ENCODE measurements at places on chromosomes 11 and 22. TPM values are rescaled to one million over a fixed set of nuclear protein-coding genes. Genes with fewer than 3 reads are reported as not detected.
A peak's percentile ranks its signal among the peaks of the same experiment; 100 is the strongest.

DNA sequence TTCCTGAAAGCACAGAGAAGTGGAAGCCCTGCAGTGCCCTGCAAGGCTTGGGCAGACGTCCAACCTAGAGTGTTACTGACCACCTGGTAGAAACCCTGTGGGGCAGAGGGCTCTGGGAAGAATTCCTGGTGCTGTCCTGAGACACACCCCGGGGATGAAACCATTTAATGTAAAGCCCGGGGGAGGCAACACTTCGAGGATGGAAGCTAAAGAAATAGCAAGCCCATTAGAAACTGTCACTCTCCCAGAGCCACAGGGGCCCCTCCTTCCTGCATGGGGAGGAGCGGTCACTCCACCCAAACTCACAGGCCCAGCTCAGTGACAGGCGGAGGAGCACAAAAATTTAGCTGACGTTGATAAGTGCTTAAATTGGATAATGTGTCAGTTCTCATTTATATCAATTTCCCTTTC lies 57.6 kb downstream of the NRXN2 start:
- H3K4me3 ChIP-seq, result no peak overlapping the region
- no peak overlapping the region for H3K27ac ChIP-seq
- peaks cover 15% of the 10 kb centered on the region for H3K27me3 ChIP-seq
- H3K4me1 ChIP-seq, result no peaks in the 10 kb centered on the region

GRCh38 chr11:120244476-120245365 lies 4.8 kb downstream of the POU2F3 start:
- no peak overlapping the region for H3K27ac ChIP-seq
- H3K4me1 ChIP-seq, result peaks cover 15% of the 10 kb centered on the region
- H3K27me3 ChIP-seq, result peaks cover 11% of the 10 kb centered on the region
- no peak overlapping the region for H3K4me3 ChIP-seq

The CD82 gene
- total RNA-seq, result 46.0 TPM

GRCh38 chr11:36016263-36016662 lies 72.4 kb downstream of the LDLRAD3 start:
- no peak overlapping the region for H3K27ac ChIP-seq
- no peak for DNase-seq
- no peak overlapping the region for H3K4me3 ChIP-seq
- peaks cover 4% of the 10 kb centered on the region for H3K4me1 ChIP-seq
- no peaks in the 10 kb centered on the region for H3K27me3 ChIP-seq
- H3K36me3 ChIP-seq, result no peaks in the 10 kb centered on the region

The HORMAD2 gene
- total RNA-seq, result not detected

The BIRC3 gene
- total RNA-seq, result 4.8 TPM

DNA sequence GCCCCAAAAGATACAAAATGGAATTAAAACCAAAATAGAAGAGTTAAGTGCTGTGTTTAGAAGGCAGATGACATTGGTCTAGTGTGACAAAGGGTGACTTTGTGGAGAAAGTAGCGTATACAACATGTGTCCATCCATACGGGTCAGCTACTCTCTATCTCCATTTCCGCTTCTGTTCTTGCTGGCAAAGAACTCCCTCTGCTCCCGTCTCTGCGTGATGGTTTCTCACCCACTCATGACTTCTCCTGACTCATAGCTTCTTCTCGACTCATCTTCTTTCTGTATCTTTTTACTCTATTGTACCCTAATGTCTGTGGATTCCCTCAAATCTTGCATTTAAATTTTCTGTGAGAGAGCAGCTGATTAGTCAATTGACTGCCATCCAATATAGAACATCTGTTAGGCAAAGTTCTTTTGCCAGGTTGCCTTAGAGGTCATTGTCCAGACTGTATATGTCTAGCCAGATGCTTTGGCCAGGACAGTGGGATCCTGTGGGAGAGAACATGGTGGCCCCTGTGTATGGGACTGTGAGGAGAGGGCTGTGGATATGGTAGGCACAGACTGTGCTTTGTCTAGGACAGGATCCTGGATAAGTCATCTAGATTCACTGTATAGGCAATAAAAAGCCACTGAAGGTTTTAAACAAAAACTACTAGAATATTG lies 28.4 kb downstream of the MMP13 start:
- no peak for DNase-seq
- no peak overlapping the region for H3K4me3 ChIP-seq
- no peaks in the 10 kb centered on the region for H3K36me3 ChIP-seq
- no peaks in the 10 kb centered on the region for H3K4me1 ChIP-seq
- 0 out of 2 replicates have a peak, but pooled peaks cover 4% of the 10 kb centered on the region for H3K27me3 ChIP-seq

The GGT5 gene
- not detected for total RNA-seq

DNA sequence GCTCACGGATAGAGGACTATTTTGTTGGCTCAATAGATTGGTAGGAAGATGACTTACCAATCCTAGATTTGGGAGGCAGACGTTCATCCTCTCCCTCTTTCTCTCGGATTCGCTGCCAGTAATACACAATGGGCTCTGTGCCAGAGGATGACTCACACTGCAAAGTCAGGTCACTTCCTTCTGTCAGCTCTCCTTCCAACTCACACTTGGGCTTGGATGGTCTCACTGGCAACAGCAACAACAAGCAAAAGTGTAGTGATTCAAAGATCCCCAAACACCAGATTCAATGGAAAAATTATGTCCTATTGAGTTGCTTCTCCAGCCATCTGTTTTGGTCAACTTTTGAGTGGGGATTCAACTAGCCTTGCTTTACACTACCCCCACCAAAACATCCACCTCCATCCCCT lies 21.7 kb upstream of the HSPA8 start:
- peak overlapping the region; percentile 38 for H3K27ac ChIP-seq
- peak; percentile 95 for DNase-seq
- H3K4me1 ChIP-seq, result peaks cover 22% of the 10 kb centered on the region
- H3K27me3 ChIP-seq, result no peaks in the 10 kb centered on the region
- no peak overlapping the region for H3K4me3 ChIP-seq

DNA sequence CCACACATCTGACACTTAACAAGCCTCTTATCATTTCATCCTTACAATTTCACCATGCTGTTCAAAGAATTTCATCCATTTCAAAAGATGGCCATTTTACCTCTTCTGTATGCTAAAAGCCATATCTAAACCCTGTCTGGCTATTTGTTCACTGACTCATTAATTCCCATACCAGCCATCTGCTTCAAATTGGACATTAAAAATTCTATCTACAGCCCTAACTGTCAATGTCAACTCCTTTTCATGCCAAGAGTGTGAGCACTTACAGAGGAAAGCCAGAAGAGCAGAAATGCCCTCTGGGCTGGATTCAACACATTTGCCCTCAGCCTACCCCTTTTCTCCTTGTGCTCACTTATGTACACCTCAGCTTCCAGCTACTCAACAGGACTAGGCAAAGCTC lies 59.2 kb downstream of the SYTL2 start:
- H3K36me3 ChIP-seq, result no peaks in the 10 kb centered on the region
- no peaks in the 10 kb centered on the region for H3K27me3 ChIP-seq

DNA sequence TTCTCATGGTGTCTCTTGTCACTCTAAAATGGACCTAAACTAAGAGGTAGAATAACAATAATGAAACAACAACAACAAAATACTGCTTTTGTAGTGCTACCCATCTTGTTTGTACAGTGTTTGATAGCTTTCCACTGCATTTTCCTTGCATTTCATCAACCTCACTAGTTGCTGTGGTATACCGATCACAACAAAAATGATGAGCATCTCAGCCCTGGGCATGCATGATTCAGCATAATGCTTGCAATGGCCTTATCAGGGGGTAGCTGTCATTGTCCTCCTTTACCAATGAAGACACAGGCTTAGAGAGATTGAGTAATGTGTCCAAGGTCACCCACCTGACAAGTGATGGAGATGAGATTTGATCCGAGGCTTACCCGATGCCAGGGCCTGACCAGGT lies 682.5 kb downstream of the NTM start:
- H3K4me1 ChIP-seq, result no peaks in the 10 kb centered on the region
- no peaks in the 10 kb centered on the region for H3K36me3 ChIP-seq
- no peak for DNase-seq
- no peak overlapping the region for H3K27ac ChIP-seq

DNA sequence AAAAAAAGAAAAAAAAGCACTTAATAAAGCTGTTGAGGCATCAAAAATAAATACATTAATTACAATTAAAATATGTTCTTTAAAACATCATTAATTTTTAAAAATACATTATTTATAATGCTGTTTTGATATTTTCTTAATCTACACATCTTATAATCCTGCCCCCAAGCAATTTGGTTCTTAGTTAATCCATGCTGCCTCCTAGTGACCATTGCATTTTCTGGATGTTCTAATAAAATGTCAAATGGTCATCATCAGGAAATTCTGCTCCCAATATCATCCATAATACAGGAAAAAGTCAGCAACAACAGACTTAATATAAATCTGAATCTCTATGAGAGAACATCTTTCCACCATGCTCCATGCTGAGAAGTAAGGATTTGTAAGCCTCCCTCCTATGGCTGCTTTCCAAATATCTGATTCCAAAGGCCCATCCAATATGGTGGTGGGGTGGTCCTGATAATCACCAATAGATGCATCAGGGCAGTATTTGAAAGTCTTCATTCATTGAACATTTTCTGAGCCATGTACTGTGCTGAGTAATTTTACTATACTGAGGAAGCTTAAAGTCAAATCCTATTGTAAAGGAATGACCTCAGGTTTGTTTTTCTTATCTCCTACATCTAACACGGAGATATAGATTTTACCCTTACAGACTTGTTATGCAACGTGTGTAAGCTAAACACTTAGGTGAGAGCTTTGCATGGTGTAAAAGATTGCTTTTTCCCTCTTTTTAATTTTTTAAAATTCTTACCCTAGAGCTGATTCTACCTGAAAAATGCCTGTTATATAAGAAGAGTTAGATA lies 124.7 kb upstream of the BMAL1 start:
- DNase-seq, result no peak
- H3K27ac ChIP-seq, result no peak overlapping the region

- H3K27ac ChIP-seq, result no peak overlapping the region
- no peak overlapping the region for H3K4me3 ChIP-seq
- no peak for DNase-seq
- peaks cover 11% of the 10 kb centered on the region for H3K27me3 ChIP-seq
- H3K4me1 ChIP-seq, result peaks cover 7% of the 10 kb centered on the region
Measured at GRCh38 chr22:44596396-44597125, 98.5 kb upstream of the RTL6 start.

DNA sequence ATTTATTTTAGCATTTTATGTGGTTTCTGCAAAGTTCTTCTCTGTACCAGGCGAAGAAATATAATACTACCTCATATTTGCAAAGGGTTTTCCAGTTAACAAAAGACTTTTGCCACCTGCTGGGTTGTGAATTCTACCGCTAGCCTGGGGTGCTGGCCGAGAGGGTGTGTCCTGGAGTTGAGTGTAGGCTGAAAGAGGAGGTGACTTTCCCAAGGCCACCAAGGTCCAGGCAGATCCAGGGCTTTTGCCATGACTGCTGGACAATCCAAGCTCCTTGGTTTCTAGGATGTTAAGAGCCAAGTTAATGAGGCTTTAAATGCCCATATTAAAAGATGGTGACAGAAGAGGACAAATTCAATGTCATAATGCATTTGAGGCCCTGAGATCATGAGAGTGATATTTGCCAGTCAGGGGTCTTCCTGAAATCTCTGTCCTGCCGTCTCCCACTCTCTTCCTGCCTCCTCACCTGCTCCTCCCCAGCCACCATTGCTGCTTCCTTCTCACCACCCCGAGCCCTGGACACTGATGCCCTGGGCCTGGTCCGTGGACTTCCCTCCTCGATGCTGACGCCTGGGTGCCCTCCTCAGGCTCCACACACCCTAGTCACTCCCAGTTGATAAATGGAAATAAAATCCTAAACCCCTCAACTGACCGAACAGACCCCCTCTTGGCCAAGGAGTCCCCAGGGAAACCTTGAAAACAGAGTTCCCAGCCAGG lies 825.6 kb downstream of the TBC1D22A start:
- H3K36me3 ChIP-seq, result no peaks in the 10 kb centered on the region
- peaks cover 55% of the 10 kb centered on the region for H3K27me3 ChIP-seq

The FGF4 gene
- total RNA-seq, result not detected

The CCDC89 gene
- total RNA-seq, result 0.28 TPM

GRCh38 chr11:71095294-71095850 lies 157.0 kb downstream of the SHANK2 start:
- H3K36me3 ChIP-seq, result no peaks in the 10 kb centered on the region
- no peak for DNase-seq
- H3K4me1 ChIP-seq, result peaks cover 4% of the 10 kb centered on the region

The MLC1 gene
- not detected for total RNA-seq

The C11orf91 gene
- total RNA-seq, result not detected

The CARD16 gene
- 0.63 TPM for total RNA-seq

GRCh38 chr22:30947173-30947815 lies 21.3 kb downstream of the MORC2 start:
- H3K27me3 ChIP-seq, result no peaks in the 10 kb centered on the region
- no peak for DNase-seq
- no peaks in the 10 kb centered on the region for H3K4me1 ChIP-seq
- peaks cover 45% of the 10 kb centered on the region for H3K36me3 ChIP-seq

GRCh38 chr11:121008551-121008950 lies 15.4 kb upstream of the TBCEL start:
- no peaks in the 10 kb centered on the region for H3K36me3 ChIP-seq
- H3K27me3 ChIP-seq, result peaks cover 58% of the 10 kb centered on the region
- no peak overlapping the region for H3K27ac ChIP-seq

DNA sequence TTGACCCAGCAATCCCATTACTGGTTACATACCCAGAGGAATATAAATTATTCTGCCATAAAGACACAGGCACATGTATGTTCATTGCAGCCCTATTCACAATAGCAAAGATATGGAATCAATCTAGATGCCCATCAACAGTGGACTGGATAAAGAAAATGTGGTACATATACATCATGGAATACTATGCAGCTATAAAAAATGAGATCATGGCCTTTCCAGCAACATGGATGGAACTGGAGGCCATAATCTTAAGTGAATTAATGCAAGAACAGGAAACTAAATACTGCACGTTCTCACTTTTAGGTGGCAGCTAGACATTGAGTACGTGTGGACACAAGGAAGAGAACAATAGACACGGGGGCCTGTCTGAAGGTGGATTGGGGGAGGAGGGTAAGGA lies 15.1 kb upstream of the WNT11 start:
- no peaks in the 10 kb centered on the region for H3K4me1 ChIP-seq
- H3K4me3 ChIP-seq, result no peak overlapping the region
- H3K27me3 ChIP-seq, result no peaks in the 10 kb centered on the region
- H3K27ac ChIP-seq, result no peak overlapping the region
- H3K36me3 ChIP-seq, result no peaks in the 10 kb centered on the region
- no peak for DNase-seq

- peaks cover 8% of the 10 kb centered on the region for H3K27me3 ChIP-seq
- no peak for DNase-seq
- H3K4me1 ChIP-seq, result no peaks in the 10 kb centered on the region
- H3K27ac ChIP-seq, result no peak overlapping the region
- no peak overlapping the region for H3K4me3 ChIP-seq
Measured at GRCh38 chr22:36197065-36197440, 4.6 kb downstream of the APOL4 start.

Measured in PC-9 (cell line).